CD4-positive, alpha-beta T cell treated with Interleukin-6 at 100 ng/mL for 8 hours (primary cell): ENCODE measurements at places on chromosomes 6 and 20.
A peak's percentile ranks its signal among the peaks of the same experiment; 100 is the strongest.

DNA sequence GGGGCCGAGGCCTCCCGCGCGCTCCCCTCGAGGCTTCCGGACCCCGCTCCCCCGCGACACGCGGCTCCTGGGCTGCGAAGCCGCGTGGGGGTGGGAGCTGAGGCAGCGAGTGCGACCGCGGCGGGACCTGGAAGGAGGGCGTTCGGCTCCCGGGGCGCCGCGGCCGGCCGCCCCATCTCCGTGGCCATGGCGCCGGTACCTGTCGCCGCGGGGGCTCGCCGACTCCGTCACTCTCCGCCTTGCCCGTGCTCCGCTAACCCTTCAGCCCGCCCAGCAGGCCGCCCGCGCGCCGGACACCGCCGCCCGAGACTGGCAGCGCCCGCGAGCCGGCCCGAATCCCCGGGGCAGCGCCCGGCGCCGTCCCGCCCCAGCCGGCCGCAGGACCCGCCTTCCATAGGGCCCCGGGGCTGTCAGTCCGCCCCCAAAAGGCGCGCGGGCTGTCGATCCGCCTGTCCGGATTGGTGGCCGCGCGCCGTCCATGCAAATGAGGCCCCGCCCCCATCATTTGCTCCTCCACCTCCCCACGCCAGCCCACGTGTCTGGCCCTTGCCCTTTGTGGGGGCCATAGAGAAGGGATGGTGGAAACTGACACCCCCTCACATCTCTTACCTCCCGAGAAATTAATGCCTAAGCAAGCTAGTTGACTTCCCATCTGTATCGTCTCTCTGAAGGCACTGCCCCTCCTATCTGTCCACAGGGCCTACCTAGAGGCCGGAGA, at the start of gene FKBP5:
FKBP5 (minus strand) TSS at position 311 of the 718 bp plus-strand sequence. CDS start 46,091 bp downstream, outside the sequence.
- peak; percentile 84 for DNase-seq

GRCh38 chr20:17657079-17657825, 24.8 kb downstream of the RRBP1 start:
- DNase-seq, result no peak

DNA sequence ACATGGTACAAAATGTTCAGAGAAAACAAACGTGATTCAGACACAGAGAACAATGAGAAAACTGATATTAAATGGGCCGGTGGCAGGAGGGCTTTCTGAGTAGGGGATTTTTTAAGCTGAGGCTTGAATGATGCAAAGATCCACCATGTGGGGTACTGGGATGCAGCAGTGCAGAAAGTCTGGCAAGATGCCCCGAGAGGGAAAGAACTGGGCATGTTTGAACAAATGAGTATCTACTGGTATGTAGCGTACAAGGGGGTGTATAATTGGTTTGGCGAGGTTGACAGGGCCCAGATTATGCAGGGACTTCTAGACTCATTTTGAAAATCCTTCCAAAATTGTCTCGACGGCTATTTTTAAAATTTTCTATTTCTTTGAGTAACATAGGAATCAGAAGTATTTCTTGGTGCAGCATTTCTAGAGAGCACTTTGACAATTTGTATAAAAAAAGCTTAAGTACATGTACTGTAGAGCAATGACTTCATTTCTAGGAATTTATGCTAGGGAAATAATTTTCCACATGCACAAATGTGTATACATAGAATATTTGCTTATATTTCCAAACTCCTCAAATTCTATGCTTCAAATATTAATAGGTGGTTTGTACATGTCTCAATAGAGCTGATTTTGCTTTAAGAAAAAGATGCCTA, 119.6 kb upstream of the DOK5 start:
- DNase-seq, result no peak

DNA sequence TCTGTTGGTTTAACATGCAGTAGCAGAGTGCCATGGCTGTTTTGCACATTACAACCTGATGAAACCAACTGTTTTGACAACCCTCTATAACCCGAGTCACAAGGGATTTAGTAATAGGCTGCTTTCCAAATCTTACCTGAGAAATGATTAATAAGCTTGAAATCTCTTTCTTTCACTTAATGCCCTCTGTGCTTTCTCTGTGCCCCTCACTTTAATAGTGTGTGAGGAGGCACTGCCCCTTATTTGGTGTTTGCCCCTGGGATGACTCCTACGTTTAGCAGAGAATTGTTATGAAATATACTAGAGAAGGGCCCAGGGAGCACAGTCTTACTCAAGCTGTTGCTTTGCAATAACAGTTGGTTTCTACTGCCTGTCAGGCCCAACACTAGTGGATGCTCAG, 31.0 kb upstream of the PTCHD4 start:
- no peak for DNase-seq

DNA sequence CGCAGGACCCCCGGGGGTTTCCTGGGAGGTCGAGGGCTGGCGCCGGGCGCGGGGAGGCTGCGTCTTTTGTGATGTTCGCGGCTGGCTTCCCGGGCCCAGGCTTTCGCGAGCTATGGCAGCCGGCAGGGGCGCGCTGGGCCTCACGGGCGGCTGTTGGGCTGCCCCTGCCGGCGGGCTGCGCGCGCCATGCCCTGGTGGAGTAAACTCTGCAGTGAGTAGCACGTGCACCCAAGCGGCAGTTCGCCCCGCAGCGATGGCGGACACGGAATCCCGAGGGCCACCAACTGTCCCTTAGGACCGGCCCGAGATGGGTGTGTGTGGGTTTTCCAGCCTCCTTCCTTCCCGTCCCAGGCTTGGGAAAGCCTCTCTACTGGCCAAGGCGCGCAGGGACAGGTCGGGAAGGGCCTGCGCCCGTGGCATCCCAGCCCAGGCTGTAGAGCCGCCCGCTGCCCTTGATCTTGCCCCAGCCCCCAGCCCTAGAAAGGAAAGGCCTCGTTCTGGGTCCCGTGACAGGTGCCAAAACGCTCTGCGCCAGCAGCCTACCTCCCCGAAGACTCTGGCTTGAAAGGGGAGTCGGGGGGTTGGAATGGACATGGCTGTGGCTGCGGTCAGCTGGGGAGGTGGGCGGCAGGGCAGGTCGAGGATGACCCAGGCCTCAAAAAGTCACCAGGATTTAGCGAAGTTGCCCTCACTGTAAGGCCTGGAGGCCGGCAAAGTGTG, 49.7 kb downstream of the ZBTB2 start:
- DNase-seq, result no peak

GRCh38 chr6:150586850-150587359, 12.8 kb upstream of the PLEKHG1 start:
- DNase-seq, result no peak

DNA sequence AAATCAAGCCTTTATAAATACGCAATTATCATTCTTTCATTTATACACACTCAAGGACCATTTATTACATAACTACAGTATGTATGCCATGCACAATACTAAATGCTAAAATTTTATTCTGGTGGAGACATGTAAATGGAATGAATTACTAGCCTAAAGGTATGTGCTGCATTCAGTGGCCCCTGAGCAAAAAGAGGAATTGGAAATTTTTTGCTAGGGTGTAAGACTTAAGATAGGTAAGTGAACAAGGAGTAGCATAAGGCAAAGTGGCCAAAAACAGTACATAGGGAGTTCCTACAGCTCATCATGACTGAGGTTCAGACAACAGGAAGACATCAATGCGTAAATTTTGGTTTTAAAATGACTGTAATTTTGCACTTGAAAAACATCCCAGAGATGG, 2.3 kb upstream of the MTFR2 start:
- no peak for DNase-seq

GRCh38 chr6:101011186-101011585, 130.1 kb upstream of the ASCC3 start:
- DNase-seq, result peak; percentile 25

DNA sequence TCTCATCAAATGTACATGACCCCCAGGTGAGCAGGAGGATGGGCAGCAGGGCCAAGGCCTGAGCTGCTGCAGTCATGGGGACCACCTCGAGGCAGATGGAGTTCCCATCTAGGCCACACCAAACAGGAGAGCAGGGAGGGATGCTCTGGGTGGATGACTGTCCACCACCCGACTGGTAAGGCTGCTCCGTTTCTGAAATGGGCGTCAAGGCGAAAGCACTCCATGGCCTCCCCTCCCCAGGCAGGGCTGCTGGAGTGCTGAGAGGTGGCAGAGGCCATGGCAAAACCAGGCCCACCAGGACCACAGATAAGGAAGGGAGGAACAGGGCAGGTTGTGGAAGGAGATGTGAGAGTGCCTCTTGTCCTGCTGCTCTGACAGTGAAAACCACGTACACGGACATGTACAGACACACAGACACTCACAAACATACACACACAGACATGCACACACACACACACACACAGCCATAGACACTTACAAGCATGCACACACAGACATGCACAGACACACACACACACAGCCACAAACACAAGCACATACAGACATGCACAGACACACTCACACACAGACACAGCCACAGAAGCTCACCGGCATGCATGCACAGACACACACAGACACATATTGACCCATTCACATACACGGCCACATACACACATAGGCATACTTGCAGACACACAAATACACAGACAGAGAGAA, 93.2 kb downstream of the PSMG4 start:
- no peak for DNase-seq

- no peak for DNase-seq
Observed at GRCh38 chr6:131631625-131632289, 3.7 kb upstream of the MED23 start.

DNA sequence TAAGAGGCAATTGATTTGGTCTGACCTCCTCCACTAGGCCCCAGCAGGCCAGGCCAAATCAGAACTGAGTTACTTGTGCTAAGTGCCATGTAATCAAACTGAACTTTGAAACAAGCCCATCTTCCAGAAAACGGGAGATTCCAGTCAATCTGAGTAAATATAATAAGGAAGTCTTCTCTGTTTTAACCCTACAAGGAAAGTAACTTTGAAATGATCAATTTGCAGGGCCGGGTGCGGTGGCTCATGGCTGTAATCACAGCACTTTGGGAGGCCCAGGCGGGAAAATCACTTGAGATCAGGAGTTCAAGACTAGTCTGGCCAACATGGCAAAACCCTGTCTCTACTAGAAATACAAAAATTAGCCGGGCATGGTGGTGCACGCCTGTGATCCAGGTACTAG, 2.0 kb upstream of the SHLD1 start:
- no peak for DNase-seq

GRCh38 chr6:124870611-124871459, 91.4 kb upstream of the RNF217 start:
- DNase-seq, result no peak

DNA sequence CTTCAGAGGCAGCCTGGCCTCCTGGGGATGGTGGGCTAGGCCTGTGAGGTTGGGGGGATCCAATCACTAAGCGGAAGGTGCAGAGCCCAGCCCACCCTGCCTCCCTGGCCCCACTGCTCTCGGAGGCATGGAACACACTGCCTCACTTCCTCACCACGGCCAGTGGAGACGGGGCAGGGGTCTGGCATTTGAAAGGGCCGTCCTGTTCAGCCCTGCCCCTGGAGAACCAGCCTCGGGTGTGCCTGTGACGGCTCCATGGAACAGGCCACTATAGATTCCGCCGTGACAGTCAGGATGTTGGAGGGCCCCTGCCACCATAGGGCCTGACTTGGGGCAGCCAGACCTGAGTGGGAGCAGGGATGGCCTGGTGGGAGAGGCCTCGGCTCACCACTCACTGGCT, 110.2 kb downstream of the DACT2 start:
- no peak for DNase-seq

GRCh38 chr20:8664778-8665177, 404.1 kb upstream of the PLCB4 start:
- no peak for DNase-seq

DNA sequence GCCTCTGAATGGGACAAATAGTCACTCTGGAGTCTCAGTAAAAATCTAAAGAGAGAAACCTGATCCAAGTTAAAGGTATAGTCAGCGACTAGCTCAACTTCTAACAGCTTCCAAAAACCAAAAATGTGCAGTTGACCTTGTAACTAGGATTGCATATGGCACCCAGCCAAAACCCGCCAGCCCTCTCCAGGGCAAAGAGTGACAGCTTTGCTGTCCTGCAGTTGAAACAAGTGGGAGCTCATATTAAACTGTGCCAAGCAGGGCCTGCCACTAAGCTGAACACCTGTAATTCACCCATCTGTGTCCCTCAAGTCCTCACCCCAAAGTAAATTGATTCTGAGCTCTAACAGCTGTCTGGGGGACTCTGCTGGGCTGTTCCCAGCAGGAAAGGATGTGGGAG, 695.3 kb downstream of the MAFB start:
- DNase-seq, result no peak

GRCh38 chr20:48603116-48603818, 224.5 kb downstream of the PREX1 start:
- DNase-seq, result no peak

DNA sequence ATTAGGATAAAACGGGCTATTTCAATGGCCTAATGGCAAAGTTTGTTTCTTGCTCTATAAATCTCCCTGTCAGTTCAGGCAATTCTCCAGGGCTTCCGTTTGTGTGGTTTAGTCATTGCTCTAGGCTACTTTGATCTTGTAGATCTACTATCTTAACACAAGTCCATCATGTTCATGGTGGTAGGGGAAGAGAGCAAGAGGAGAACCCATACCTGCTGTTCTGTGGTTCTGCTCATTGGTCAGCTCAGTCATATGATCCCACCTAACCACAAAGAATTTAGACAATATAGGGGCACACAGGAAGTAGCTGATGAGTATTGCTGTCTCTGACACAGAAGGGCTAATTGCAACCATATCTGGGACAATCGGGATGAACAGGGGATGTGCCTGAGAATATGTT, 4.9 kb upstream of the DEK start:
- DNase-seq, result peak; percentile 22

GRCh38 chr6:132115714-132116366, 164.7 kb upstream of the CCN2 start:
- DNase-seq, result no peak

- DNase-seq, result no peak
Observed at GRCh38 chr6:128827675-128828464, 55.1 kb upstream of the LAMA2 start.

GRCh38 chr20:15252304-15252703, 914.9 kb upstream of the FLRT3 start:
- no peak for DNase-seq

DNA sequence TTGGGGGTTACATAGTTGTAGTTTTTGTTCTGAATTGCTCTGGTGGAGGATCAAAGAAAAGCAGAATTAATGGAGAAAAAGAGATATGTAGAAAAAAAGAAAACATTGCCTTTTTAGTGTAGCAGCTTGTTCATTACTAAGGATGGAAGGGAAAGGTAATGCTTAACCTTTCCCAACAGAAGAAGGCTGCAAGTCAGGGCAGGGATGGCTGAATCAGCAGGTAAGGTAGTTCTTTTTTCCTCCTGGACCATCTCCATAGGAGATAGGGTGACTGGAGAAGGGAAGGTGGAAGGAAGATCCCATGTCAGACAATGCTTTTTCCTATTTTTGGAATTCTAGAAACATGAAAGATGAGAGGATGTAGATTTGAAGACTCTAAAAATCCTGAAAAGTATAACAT, 79.4 kb upstream of the SUPT3H start:
- no peak for DNase-seq

- no peak for DNase-seq
Observed at GRCh38 chr6:9537381-9537780, 877.5 kb downstream of the TFAP2A start.

- no peak for DNase-seq
Observed at GRCh38 chr20:53175135-53175780, 203.1 kb downstream of the TSHZ2 start.

DNA sequence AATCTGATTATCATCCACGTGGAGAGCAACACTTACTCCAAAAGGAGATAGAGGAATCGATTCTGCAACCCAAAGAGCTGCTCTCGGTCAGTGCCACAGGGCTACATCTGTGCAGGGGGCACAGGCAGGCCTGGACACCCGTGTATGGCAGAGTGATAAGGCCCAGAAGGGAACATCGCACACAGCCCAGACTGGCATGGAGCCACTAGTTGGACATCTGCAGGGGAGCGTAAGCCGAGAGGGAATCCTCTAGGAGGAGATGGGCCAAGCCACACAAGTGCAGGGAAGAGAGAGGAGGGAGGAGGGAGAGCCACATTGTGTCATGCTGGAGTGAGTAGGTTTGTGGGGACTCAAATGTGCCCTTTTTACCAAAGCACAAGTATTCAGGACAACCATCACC, 50.4 kb upstream of the ENTPD6 start:
- DNase-seq, result no peak
